ENCODE measurements at places on chromosomes 3 and 15. TPM values are rescaled to one million over a fixed set of nuclear protein-coding genes. Genes with fewer than 3 reads are reported as not detected.
A peak's percentile ranks its signal among the peaks of the same experiment; 100 is the strongest.

TMIE gene
- polyA plus RNA-seq, result 0.90 TPM

DNA sequence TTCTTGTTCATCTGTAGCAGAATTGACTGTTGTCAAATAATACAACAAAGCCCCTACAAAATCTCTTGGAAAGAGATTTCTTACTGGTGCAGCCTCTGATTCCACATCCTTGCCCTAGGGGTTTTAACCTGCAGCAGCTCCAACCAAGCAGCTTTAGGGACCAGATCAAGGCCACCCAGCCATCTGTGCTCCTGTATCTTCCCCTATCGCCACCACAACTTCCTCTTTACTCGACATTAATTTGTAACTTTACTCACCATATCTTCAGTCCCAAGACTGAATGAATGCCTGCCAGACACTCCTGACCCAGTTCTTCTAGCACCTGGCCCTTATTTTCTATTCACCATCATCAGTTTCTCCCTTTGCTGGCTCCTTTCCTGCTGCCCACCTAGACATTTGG lies 156.6 kb upstream of the IL12A start:
- DNase-seq, result no peak

DNA sequence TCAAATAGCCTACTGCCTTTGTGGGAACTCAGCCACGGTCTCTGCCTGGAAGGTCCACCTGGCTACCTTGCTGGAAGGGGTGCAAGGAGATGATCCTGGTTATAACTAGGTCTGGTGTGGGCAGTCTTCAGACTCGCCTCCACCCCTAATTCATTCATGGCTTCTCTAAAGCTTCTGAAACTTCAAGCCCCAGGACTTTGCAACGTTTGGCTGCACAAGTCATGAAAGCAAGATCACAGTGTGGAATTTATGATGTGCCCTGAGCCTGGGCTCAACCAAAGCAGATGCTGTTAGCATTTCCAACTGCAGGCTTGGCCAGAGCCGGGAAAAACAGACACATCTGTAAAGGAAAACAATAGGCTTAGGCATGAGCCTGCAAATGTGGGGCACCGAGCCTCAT lies 200.4 kb upstream of the WNT5A start:
- DNase-seq, result peak; percentile 58

CHAC1 gene
- 2.5 TPM for polyA plus RNA-seq

HTR3E gene
- not detected for polyA plus RNA-seq

- no peak for DNase-seq
Observed at GRCh38 chr3:65689436-65689835, 349.3 kb downstream of the MAGI1 start.

DNA sequence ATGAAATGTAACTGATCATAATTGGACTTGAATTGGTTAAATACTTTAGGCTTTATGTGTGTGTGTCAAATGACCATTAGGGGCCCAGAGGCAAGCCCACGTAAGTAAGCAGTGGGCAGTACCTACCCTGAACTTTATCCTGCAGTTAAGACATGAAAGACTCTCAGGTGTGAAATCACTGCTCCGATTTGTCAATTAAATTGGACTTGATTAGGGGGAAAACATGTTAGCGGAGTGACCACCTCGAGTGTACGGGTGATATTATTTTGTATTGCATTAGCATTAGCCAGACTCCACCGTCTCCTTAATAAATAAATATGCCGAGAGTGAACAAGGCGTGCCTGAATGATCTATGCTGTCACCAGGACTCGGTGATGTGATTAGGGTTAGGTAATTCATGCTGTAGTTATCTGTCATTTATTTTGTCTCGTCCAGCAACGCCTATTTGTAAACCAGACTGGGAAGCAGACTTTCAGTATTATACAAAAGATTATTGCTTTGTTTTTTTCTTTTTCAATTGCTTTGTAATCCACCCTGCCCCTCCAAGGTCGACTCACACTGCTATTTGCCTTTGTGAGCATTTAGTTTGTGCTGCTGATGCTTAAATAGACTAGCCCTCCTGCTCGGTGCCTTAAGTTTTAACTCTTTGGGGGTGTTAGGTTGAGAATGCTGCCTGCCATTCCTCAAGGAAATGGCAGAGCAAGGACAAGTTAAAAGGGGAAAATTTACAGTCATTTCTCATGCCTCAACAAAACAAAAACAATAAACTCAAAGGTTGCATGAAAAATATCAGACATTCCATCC lies 1.8 kb downstream of the RBMS3 start:
- DNase-seq, result no peak

DNA sequence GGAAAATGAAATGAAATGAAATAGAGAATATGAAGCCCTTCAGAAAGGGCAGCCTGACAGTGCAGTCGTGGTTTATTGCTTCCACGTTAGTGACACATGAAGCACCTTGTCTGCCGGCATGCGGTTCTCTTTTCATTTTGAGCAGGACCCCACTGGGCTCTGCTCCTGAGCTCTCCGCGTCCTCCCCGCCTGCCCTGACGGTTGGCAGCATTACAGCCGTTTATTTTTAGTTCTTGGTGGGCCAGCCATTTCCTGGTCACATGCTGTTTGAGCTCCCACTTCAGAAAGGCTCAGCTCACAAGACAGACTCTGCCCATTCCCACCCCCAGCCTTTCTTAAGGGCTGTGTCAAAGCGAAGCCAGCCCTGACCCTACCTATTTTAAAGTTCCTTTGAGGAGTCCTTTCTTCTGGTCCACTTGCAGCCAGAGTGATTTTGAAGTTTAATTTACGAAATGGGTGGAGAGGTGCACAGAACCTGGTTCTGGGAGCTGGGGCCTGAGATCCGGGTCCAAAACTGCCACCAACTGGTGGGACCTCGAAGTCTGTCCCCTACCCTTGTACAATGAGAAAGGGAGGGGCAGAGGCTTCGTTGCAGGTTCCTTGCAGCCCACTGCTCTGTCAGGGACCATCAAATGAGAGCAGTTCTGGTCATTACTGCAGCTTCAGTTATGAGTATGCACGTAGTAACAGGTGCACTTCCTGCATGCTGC lies 60.1 kb downstream of the MGLL start:
- DNase-seq, result no peak

DNA sequence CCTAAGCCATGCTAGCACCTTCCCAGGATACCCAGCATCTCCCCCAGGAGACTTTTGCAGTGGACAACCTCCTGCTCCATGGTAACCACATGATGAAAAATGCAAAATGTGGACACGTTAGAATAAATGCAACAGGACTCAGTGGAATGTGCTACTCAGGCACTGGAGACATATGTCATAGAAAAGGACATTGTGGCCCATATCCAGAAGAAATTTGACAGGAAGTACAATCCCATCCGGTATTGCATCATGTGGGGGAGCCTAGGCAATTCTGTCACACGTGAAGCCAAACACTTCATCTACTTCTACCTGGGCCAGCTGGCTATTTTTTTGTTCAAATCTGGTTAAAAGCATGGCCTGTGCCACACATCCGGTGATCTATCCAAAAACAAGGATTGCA lies 227.2 kb upstream of the GPR149 start:
- no peak for DNase-seq

ELL3 gene
- 3.1 TPM for polyA plus RNA-seq

- DNase-seq, result no peak
Observed at GRCh38 chr15:52004806-52005205, 14.2 kb upstream of the MAPK6 start.

DNA sequence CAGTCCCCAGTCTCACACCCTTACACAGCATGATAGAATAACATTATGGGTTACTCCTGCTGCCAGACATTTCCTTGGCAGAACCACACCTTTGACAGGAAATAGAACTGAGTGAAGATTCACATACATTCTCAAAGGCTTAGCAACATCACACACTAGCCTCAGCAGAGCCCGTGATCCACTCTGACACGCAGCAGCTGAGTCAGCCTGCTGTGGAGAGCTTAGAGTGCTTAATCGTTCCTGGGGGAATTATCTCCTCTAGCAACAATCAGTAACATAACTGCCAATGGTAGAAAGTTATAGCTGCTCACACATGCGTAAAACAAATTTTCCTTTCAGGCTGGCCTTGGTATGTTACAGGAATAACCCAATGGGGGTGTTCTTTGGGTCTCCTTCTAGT lies 382.1 kb downstream of the GAP43 start:
- peak; percentile 36 for DNase-seq

DNA sequence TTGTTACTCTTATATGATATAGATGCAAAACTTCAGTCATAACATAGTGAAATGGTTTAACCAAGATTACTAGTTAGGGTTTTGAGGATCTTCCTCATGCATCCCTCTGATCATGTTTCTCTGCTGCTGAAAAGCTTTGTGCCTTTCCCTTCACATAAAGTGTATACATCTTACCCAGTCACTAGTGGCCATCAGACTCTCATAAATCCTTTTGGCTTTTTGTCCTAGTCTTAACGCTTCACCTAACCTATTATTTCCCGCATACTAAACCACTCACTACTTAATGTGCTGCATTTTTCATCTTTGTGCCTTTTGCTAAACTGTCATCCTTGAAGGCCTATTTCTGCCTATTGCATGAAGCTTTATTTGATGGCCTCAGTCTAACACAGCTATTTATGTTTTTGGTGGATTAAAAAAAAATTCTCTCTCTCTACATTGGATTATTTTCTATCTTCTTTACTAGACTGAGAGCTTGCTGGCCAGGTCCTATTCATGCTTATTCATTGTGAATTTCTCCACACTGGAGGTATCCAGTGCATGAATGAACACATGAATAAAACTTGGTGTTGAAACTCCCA lies 717.6 kb upstream of the GOLIM4 start:
- no peak for DNase-seq

EAF2 gene
- polyA plus RNA-seq, result 7.9 TPM

GRCh38 chr15:89497231-89497630 lies 848 bp upstream of the RHCG start:
- no peak for DNase-seq

DNA sequence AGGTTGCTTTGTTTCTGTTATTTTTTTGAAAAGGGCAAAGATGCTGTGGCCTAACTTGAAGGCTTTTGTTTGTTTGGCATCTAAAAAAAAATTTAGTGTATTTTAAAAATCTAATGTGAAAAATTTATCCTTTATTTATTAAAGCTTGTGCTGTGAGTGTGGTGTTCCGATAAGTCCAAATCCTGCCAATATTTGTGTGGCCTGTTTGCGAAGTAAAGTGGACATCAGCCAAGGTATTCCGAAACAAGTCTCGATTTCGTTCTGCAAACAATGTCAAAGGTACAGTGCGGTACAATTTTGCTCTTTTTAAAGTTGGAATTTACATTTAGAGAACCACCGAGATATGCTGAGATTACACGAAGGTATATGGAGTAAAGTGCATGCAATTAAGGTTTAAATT lies 3.7 kb downstream of the NMD3 start:
- no peak for DNase-seq

- DNase-seq, result no peak
Observed at GRCh38 chr3:46349484-46350261, 4.2 kb upstream of the CCR2 start.

DNA sequence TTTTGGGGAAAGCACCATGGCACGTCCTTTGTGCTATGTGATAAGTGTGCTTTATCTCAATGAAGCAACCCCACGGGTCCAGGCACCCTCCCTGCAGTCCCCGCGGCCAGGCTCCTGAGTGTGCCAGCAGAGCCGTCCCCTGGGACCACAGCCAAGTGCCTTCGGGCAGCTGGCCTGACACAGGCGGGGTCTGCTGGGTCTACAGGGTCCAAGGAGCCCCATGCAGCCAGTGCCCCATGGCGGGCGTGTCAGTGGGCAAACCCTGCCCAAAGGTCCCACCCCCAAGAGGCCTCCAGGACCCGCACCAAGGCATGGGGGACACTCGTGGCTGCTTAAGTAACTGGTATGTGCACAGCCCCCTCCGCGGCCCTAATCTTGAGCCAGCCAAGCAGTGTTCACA lies 35.3 kb downstream of the KLHL25 start:
- no peak for DNase-seq

DNA sequence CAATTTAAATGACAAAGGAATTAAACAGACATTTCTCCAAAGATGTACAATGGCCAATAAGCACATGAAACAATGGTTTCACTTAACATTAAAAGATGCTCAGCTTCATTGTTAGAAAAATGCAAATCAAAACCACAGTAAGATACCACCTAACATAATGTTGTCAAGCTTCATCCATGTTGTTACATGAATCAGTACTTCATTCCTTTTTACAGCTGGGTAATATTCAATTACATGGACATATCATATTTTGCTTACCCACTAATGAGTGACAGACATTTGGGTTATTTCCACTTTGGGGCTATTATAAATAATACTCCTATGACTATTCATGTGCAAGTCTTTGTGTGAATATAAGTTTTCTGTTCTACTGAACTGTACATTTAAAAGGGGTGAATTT lies 7.8 kb downstream of the SLC41A3 start:
- no peak for DNase-seq

DNA sequence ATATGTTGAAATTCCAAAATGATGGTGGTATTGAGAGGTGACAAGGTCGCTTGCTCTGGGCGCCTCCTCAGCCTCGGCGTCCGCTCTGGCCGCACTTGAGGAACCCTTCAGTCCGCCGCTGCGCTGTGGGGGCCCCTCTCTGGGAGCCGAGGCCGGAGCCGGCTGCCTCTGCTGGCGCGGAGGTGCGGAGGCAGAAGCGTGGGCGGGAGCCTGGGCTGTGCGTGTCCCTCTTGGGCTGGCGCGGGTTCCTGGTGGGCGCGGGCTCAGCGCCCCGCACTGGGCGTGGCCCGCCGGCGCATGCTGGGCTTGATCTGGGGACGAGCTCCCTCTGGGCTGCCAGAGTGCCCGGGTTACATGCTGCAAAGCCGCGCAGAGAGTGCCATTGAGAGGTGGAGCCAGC lies 39.8 kb upstream of the TMC3 start:
- DNase-seq, result no peak

GRCh38 chr15:82950746-82951370 lies 1.7 kb downstream of the HOMER2 start:
- no peak for DNase-seq

DNA sequence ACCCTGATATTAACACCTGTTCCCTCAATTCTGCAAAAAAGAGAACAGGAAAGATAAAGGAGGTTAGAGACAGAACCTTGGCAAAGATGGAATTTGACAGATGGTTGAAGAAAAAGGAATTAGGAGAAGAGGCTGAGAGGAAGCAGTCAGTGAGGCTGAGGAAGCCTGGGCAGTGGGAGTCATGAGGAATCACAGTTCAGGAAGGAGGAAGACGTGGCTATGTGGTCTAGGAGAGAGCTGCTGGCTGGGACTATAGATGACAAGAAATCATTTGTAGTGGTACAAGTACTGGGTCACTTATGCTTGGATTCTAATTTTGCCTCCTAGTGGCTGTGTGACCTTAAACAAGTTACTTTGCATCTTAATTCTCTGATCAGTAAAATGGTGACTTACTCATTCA lies 49.0 kb downstream of the LARS2 start:
- DNase-seq, result no peak

DNA sequence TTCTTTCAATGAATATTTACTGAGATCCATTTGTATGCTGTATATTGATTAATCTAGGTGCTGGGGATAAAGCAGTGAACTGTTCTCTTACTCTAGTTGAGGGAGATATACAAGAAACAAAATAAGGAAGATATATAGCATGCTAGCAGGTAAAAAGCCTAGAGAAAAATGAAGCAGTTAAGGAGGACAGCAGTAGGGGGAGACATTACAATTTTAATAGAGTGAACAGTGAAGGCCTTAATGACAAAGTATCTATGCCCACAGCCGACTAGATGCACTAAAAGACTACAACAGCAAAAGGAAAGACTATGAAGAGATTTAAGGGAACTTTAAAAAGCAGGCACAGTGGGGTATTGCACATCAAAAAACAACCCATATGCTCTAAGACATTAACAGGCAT lies 81.4 kb downstream of the XRN1 start:
- DNase-seq, result no peak

- DNase-seq, result no peak
Observed at GRCh38 chr3:172530101-172530561, 6.9 kb upstream of the TNFSF10 start.

GNAT1 gene
- polyA plus RNA-seq, result not detected

GRCh38 chr3:131705558-131706051 lies 202.8 kb upstream of the MRPL3 start:
- no peak for DNase-seq

- peak; percentile 22 for DNase-seq
Observed at GRCh38 chr15:48974882-48975281, 11.2 kb upstream of the SHC4 start.

CCDC54 gene
- not detected for polyA plus RNA-seq

Data from renal pelvis (tissue), 12 donors.